ENCODE measurements at places on chromosomes 1 and 21.

DNA sequence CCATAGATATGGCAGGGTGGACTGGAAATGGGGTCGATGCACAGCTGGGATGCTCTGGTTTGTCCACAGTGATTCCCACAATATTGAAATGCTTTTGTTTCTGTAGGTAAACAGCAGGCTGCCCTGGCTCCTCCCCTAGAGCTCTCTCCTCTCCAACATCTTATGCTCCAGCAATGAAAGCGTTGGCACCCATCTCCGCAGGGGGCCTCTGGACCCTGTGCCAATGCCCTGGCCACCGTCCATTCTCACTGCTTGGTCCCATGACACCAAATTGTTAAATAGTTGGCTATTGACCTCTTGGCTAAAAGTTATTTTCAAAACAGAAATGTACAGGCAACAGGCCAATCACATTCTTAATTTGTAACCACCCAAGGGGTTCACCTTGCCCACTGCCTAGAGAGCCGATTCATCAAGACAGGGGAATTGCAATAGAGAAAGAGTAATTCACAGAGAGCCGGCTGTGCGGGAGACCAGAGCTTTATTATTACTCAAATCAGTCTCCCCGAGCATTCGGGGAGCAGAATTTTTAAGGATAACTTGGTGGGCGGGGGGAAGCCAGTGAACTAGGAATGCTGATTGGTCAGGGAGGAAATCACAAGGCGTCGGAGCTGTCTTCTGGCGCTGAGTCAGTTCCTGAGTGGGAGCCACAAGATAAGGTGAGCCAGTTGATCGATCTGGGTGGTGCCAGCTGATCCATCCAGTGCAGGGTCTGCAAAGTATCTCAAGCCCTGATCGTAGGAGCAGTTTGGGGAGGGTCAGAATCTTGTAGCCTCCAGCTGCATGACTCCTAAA is 76.9 kb upstream of the B3GALT5 start:
- DNase-seq = no peak

DNA sequence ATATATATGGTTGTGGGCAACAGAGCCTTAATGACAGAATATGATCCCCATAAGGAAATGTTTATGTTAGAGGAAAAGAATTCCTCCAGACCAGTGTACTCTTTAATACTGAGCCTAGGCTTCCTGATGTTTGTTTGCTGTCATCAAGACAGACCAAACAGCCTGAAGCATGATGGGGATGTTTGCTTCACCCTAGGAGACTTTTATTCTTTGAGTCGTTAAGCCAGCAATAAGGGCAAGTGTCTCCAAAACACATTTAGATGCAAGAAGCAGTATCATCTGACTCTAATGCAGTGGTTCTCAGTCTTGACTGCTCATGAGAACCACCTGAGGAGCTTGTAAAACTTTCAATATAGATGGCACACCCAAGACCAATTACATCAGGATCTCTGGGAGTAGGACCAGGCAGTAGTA is 33.1 kb downstream of the UBE2U start:
- no peak for DNase-seq

GRCh38 chr21:45078877-45079281 is 4.5 kb downstream of the ADARB1 start:
- DNase-seq = no peak

DNA sequence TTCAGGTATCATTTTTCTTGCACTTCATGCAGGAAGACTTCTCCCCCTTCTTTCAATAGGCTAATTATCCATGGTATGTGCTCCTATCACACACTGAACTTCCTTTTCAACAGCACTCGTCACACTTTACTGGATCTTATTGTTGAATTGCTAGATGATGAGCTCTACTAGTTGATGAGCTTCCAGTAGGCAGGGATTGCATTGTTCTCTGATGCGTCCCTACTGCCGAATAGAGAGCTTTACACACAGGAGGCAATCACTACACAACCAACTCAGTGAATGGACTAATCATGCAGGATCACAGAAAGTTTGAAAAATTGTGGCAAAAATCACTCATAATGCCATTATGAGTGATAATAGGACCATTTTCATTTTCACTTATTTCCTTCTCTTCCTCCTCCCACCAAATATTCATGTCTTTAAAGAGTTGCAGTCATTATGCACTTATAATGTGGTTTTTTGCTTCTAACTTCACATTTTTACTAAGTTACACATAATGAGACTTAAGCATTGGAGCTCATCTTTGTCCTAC is 128.1 kb upstream of the ZNF648 start:
- no peak for DNase-seq

DNA sequence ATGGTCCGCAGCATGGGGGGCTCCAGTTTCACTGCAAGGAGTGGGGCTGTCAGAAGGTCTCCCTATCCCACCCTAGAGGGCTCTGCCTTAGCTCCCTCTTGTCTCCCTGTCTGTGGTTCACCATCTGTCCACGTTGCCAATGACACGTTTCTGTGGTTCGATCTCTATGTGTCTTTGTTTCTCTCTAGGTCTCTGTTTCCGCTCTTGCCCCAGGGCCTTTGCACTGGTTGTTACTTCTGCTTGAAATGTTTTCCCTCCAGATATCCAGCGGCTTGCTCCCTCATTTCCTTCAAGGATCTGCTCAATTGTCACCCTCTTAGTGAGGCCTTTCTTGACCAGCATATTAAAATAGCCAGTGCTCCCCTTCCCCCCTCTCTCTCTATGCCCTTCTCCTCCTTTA is 8.5 kb upstream of the MRPS15 start:
- DNase-seq = no peak

DNA sequence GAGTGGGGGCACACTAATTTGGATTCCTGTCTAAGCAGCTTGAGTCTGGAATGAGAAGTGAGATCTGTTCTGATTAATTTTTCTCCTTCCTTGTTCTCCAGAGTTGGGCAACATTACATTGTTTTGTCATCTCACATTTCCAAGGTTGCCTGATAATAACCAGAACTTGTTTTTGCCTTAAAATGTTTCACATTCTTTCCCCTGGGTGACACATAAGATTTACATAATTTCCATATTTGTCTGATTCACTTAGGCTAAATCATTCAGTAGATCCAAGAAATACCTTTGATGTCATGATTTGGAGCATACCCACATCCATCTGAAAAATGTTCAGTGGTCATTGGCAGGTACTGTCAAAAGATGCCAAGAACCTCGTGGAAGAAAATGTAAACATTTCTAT is 60.3 kb downstream of the XCL2 start:
- no peak for DNase-seq

DNA sequence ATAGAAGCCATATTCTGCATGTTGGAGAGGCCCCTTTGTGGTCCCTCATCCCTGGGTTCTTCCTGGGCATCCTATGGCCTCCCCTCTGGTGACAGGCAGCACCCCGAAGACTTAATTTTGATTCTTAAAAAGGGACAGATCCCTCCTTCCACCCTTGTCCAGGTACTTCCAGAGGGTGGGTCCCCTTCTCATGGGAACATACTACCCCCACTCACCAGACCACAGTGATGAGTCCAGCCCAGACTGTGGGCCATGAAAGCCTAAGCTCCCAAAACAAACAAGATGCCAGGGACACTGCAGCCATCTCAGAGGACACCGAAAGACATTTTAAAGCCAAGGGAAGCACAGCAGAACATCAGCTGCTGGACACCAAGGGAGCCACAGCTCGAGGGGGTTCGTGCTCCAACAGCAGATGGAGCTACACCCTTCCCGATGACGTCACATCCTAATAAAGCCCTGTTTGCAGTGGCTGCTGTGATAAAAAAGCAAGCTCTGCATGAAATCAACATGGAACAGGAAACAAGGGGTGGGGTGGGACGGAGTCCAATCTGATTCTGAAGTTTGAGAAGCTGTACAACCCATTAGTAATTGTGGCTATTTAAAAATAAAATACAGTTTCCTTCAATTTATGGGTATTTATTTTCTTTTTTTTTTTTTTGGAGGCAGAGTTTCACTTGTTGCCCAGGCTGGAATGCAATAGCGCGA is 32.4 kb downstream of the GNB1 start:
- peak; percentile 77 for DNase-seq

GRCh38 chr1:170375082-170375723 is 156.8 kb upstream of the GORAB start:
- DNase-seq = no peak

DNA sequence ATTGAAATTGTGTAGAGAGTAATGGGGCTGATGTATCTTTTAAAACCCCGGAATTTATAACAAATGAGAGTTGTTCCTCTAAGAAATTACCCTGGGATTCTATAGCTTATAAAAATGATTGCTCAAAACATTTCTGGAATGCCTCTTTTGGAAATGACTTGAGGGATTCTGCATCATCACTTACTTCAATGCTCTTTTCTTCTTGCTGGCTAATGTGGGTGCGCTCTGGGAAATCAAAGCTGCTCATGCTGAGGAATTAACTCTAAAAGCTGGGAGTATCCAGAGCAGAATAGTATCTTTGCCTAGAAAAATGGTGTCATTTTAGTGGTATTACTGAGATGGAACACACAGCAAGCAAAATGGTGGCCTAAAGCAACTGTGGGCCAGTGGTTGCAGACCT is 23.0 kb upstream of the TBX15 start:
- DNase-seq = no peak

DNA sequence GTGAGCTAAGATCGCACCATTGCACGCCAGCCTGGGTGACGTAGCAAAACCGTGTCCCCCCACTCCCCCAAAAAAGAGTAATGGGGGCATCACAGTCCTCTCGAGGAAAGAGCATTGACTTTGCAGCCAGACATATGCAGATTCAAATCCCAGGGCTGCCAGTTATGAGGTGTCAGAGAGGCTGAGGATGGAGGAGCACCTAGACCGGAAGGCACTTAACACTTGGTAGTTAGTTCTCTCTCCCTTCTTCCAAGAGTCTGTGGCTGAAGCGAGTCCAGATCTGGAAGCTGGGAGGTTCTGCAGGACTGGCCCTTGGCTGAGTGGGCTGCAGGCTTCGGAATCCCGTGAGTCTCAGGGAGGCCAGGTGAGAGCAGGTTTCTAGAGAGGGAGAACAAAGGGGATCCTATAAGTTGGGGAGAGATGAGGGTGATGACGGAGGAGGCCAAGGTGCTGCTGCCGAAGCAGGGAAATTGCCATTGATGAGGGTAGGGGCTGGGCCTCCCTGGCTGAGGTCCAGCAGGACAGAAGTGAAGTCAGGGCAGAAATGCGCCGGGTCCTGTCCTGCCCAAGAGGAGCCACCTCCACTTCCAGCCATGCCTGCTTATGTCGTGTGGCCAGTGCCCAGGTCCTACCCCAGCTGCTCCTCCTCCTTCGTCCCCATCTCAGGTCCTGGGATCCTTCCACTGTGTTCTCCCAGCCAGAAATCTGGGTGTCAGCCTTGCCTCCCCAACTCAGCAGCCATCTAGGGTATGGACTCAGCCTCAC is 13.3 kb upstream of the SPOCD1 start:
- no peak for DNase-seq

DNA sequence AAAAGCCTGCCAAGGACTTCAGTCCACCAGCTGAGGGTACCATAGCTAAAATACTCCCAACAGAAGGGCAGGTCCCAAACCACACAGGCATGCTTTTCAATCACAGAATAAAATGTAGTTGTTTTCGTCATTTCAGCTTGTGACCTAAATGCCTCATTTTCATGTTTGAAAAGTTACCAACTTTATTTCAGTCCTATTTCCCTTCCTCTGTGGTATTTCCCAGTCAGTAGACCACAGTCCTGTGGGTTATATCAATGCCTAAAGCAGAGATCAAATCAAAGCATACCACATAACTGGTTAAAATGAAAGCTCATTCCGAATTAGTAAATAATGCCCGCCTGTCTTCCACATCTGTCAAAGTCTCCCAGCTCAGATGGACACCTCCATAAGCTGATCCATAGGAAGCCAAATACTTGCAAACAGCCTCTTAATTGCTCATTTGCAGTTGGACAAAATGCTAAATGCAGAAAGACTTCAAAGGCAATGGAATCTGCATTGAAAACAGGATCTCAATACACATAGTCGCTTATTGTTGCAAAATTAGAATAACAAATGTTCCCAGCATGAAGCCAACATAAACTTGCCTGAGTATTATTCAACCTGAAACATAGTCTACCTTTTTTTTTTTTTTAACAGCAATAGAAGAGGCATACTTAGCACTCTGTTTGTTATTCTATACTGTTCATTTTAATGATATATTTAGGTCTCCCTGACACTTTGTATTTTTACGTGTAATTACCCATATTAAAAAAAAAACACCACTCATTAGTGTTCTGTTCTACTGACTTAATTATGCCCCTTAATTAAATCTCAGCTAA is 53.9 kb downstream of the NR5A2 start:
- no peak for DNase-seq

- no peak for DNase-seq
Observed at GRCh38 chr1:197967066-197967465, 49.9 kb downstream of the LHX9 start.

DNA sequence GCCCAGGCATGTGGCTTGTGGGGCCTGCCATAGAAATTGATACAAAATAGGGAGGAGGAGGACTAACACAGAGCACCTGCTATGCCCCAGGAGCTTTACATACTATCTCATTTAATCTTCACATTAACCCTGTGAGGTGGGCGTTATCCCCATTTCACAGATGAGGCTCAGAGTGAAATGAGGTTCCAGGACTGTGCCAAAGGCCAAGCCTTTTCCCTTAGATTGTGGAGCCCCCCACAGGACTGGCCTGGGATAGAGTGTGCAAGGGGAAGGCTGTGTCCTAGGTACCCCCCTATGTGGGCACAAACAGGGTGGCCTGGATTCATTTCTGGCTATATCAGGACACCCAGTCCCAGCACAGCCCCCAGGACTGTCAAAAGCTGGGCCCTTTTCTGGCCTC is 2.2 kb upstream of the DDOST start:
- no peak for DNase-seq

DNA sequence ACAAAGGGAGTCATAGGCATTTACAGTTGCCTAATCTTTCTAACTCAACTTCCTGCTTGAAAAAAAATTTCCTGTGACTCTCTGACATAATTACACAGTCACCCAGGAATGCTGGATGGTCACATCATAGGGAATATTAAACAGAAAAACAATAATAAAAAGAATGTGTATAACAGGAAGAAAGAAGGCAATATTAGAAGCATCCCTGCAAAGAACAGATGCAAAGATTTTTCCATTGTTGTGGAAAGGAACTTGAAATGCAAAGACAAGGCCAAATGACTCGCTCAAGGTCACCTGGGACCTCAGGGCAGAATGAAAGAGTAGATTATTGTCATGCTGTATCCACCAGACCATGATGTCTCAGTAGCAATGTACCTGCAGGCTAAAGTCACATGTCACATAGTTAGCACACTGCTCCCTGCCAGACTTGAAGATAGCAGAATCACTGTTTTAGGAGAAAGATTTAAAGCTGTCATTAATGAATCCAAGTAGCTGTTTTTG is 184.3 kb downstream of the CYYR1 start:
- DNase-seq = no peak

- no peak for DNase-seq
Observed at GRCh38 chr1:73310797-73311381, 887.1 kb downstream of the LRRIQ3 start.

Data from amniotic stem cell (primary cell).